ENCODE measurements at places on chromosomes 3 and 15. TPM values are rescaled to one million over a fixed set of nuclear protein-coding genes. Genes with fewer than 3 reads are reported as not detected.

LEKR1 gene
- 1.8 TPM for total RNA-seq

DNA sequence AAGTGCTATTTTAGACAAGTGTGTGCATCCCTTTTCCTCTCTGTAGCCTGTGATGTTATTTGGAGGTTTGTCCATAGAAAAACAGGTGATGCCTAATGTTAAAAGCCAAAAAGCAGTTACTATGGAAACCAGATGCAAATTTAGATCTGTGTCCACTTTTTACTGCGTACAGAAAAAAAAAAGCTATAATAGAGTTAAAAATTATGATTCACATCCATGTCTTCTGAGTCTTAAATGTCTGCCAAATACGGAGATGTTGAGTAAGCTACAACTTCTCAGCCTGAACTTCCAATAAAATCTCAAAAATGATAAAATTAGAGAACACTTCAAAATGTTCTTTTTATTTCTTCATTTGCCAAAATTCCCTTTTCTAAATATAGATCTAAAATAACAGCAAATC lies 74.2 kb upstream of the GAP43 start:
- no peak for DNase-seq

GREM1 gene
- 68.1 TPM for total RNA-seq

MKRN2OS gene
- not detected for total RNA-seq

DNA sequence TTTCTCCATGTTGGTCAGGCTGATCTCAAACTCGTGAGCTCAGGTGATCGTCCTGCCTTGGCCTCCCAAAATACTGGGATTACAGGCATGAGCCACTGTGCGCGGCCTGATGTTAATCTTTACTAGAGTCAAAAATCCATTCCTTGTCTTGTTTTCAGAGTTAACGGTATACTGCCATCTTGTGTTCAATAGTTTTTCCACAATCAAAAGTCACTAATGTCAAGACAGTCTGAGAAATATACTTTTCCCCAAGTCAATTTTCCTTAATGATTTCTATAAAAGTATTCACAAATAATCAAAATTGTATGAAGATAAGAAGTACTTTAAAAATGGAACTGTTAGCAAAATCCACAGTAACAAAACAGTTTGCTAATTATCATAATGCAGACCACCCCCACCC lies 8.5 kb downstream of the CRBN start:
- peak; percentile 22 for DNase-seq

GRCh38 chr15:78197632-78198031 lies 36.7 kb downstream of the ACSBG1 start:
- DNase-seq, result no peak

DNA sequence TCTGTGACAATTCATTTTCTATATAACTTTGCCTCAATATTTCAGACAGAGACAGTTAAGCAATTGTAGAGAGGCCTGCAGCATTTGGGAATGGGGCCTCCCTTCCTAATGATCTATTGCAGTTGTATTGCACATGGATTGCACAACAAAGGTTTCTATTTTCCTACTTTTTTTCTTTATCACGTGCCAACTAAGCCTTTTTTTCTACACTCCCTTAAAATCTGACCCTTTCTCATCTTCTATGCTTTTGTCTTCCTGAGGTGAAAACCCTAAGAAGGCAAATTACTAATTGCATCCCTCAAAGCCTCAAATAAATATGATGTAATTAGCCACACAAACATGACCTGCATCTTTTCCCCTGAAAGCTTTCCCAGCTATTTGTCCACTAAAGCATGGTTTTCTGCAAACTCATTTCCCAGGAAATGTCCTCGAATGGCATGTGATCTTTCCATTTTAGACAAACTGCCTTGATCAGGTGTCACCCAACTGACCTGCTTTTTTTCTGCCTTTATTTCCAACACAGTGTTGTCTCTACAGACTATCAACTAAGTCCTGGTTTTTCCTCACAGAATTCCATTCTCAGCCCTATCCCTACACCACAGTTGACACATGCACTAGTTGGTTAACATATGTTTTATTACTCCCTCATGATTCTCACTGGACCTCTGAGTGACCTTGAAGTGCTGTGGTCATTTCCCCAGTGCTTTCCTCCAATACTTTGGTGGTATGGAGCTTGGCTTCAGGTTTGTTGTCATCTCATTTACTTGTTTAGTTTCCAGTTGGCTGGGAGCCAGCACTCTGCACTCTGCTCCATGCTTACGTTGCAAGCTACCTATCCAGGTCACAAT lies 31.9 kb upstream of the TSC22D2 start:
- DNase-seq, result no peak
